ENCODE measurements at places on chromosomes 2 and 18.

GRCh38 chr2:3254442-3254941 lies 123.1 kb downstream of the EIPR1 start:
- DNase-seq, result no peak

- DNase-seq, result peak; percentile 91
Measured at GRCh38 chr18:61992285-61992684, 99.5 kb upstream of the RNF152 start.

DNA sequence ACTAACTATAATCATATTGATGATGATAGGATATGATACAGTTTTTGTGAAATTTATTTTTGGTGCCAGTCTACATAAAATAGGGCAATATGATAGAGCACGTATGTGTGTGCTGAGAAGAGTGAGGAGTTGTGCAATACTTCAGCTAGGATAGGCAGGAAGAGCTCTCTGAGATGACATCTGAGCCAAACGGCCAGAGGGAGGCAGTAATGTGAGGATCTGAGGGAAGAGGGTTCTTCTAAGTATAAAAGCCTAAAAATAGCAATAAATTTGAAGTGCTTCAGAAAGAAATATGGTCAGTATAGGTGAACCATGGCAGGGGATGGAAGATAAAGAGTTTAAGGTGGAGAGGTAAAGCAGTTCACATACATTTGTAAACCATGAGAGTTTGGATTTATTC lies 102.5 kb downstream of the OLA1 start:
- DNase-seq, result no peak

DNA sequence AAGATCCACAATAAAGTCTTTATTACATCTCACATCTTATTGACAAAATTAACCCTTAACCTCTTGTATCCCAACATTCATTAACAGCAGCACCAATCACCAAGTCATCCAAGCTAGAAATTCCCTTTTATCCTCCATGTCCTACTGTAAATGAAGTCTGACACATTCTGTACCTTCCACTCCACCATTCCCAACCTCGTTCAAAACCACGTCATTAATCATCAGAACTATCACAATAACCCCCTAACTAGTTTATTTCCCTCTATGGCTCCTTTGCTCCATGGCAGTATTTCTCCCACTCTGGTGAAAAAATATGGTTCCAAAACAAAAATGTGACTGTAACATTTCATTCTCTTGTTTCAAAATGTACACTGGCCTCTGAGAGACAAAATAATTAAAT lies 1626.2 kb downstream of the LRP1B start:
- DNase-seq, result peak; percentile 20

DNA sequence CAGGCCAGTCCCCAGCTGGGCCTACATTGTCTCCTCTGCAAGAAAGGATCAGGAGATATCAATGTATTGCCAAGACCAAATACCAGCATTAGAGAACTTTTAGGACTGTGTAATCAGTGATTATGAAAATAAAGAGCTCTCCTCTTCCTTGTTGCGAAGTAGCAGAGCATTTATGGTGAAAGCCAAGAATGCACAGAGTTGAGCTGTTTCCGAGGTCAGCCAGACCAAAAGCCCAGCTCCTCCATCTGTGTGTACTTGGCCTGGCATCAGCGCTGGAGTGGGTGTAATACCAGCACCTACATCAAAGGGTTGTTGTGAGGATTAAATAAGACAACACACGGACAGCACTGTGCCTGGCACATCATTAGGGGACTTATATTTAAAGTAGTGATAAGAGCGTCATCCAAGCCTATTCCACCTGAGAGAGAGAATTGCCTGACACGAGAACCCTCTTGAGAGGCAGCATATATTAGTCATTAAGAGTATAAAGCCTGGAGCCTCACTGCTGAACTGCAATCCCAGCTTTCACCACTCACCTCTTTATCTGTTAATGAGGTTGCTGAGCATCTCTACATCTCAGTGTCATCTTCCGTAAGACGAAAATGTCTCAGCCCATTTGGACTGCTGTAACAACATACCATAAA lies 7.4 kb upstream of the SLC16A14 start:
- no peak for DNase-seq

- DNase-seq, result no peak
Measured at GRCh38 chr2:43001055-43001378, 208.6 kb upstream of the HAAO start.

DNA sequence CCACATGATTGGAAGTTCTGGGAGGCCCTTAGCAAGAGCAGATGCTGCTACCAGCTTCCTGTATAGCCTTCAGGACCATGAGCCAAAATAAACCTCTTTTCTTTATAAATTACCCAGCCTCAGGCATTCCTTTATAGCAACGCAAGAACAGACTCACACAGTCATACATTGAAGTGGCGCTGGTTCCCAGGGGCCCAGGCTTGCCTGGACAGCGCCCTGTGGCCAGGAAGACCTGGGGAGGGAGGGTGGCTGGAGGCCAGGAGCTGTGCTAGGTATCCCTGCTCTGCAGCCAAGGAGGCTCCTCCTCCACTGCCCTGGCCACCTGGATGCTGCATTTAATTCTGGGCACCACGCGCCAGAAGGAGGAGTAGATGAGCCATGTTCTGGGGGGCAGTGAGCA lies 98.1 kb downstream of the AGAP1 start:
- DNase-seq, result peak; percentile 79

DNA sequence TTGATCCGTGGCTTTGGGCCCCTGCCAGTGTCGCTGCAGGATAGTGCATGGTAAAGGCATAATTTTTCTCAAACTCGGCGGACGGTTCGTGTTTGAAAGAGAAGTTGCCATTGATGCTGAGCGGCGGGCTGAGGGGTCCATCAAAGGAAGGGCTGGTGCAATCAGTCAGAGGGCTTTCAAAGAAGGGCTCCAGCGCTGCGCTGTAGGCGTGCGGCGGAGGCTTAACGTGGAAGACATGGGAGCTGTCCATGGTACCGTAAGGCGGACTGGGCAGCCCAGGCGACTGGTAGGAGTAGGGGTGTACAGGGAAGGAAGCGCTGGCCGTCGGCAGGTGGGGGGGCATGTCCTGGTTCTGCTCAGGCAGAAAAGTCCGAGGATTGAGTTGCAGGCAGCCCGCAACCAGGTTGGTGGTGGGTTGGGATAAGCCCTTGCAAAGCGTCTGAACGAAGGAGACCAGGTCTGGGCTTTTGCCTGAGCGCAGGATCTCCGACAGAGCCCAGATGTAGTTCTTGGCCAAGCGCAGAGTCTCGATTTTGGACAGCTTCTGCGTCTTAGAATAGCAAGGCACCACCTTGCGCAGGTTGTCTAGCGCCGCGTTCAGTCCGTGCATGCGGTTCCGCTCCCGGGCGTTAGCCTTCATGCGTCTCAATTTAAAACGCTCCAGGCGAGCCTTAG lies 2.3 kb downstream of the NEUROD1 start:
- peak; percentile 81 for DNase-seq

DNA sequence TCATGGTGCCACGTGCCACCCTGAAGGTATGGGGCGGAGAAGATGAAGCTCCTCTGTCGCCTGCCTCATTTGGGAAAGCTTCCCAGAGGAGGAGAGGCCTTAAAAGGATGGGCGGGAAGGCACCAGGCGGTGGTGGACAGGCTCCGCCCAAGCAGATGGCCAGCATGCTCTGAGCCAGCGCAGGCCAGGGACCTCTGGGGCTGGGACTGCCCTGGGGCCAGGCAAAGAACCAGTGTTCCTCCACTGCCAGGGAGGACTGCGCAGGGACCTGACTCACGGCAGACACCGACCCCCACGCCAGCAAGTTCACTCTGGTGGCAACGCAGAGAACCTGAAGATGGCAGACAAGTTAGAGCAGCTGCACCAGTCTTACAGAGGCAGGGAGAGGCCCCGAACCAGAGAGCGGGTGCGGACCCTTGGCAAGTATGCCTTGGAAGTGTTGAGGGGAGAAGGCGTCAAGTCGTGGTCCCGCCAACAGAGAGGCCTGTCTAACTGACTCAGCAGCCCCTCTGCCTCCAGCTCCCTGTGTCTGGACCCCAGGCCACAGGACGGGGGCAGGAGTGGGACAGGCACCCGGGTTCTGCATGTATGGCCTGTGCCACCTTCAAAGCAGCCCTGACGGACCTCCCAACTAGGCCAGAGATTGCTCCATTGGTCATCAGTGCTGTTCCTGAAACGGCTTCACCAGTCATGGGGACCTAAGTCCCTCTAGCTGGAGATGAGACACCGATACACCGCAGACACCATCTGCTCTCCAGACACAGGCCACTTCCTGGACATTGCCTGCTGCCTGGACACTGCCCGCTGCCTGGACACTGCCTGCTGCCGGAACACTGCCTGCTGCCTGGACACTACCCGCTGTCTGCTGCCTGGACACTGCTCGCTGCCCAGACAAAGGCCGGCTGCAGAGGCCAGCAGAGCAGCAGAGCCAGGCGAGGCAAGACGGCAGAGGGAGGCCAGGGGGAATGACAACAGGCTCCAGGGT lies 124.7 kb downstream of the HDAC4 start:
- peak; percentile 46 for DNase-seq

GRCh38 chr2:57885742-57886141 lies 160.9 kb upstream of the VRK2 start:
- DNase-seq, result no peak

DNA sequence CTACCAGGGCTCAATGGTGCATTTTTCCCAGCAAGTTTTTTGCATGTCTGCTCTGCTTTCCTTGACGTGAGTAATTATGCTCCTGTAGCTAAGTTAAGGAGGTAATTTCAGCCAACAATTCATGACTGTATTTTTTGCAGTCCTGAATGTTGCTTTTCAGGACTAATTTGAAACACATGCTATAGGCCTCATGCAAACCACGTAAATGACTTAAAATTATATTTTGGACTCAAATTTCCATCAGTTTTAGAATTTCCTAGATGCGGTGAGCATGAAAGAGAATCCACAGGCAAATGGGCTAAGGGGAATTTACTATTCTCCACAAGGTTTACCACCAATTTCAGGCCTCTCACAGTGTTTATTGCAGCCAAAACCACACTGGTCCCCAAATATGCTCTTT lies 589.9 kb upstream of the LRRTM1 start:
- DNase-seq, result no peak

GRCh38 chr2:59959944-59960343 lies 593.5 kb downstream of the BCL11A start:
- no peak for DNase-seq

GRCh38 chr18:50832754-50833153 lies 12.9 kb upstream of the MRO start:
- no peak for DNase-seq

DNA sequence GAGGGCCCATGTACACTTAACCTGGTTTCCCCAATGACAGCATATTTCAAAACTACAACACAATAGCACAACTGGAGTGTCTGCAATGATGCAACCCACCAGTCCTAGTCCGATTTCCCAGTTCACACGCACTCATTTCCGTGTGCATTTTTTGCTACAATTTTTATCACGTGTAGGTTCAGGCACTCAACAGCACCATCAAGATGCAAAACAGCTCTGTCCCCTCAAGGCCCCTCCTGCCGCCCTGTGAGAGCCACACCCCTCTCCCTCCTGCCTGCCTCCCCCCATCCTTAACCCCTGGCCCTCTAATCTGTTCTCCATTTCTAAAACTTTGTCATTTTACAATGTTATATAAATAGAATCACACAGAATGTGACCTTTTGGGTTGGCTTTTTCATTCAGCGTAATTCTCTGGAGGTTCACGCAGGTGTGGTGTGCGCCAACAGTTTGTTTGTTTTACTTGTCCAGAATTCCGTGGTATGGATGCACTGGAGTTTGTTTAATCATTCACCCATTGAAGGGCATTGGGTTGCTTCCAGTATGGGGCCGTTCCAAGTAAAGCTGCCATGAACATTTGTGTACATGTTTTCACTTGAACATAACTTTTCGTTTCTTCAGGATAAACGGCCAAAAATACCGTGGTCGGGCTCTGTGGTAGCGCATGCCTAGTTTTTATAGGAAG lies 8.4 kb downstream of the KCNIP3 start:
- no peak for DNase-seq

GRCh38 chr2:174635776-174636404 lies 38.3 kb upstream of the WIPF1 start:
- DNase-seq, result peak; percentile 62

DNA sequence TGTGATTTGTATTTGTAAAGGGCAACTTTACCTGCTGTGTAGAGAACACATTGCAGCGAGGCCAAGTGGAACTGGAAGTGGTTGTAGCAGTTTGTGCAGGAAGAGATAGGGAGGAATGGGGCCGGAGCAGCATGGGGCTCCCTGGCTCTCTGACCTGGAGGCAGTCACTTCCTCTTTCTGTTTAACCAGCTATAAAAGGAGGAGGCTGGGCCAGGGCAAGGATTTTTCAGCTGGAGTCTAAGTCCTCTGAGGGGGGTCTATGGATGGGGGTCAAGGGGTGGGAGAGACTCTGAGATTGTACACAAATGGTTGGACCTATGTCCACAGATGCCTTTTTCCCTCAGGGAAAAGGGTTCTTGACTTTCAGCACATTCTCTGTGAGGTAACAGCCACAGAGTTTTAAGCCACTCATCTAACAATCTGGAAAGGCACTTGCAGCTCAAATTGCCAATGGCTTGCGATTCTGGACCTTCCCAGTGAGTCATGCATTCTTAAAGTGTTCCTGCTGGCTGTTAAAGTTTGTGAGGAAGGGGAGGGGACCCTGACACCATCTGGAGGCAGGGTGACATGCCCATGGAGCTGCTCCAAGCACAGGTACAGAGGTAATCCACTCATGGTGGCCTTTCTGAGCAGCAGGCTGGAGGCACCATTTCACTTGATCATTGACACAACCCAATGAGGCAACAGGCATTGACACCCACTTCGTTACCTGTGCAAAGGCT lies 347.0 kb downstream of the CYRIA start:
- DNase-seq, result no peak

- DNase-seq, result no peak
Measured at GRCh38 chr18:74175658-74176057, 27.3 kb downstream of the TIMM21 start.

GRCh38 chr2:172233987-172234715 lies 131.5 kb upstream of the DLX2 start:
- no peak for DNase-seq

Measured in astrocyte of the spinal cord (primary cell).